ENCODE measurements at places on chromosomes 4 and X. TPM values are rescaled to one million over a fixed set of nuclear protein-coding genes. Genes with fewer than 3 reads are reported as not detected.

GRCh38 chrX:34560180-34560579, 96.9 kb downstream of the TMEM47 start:
- DNase-seq, result no peak

The HDX gene
- total RNA-seq, result 2.5 TPM

The DMRTC1B gene
- not detected for total RNA-seq

DNA sequence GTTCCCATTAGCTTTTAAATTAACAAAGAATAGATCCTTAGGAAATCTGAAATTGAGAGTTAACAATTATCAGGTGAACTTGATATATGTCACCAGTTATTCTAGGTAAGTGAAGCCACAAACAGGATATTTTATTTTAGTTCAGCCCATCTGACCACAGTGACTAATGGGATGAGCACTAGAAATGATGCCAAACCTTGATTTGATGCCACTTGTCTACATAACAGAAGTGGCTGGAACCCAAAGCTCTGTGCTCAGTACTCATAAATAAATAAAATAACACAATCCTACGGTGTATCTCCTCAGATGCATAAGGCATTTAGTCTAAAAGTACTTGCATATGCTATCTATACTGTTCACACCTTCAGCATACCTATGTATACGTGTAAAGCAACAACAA, 12.2 kb downstream of the SLITRK4 start:
- DNase-seq, result no peak

- DNase-seq, result no peak
Observed at GRCh38 chrX:46202733-46203514, 342.3 kb downstream of the ZNF674 start.

DNA sequence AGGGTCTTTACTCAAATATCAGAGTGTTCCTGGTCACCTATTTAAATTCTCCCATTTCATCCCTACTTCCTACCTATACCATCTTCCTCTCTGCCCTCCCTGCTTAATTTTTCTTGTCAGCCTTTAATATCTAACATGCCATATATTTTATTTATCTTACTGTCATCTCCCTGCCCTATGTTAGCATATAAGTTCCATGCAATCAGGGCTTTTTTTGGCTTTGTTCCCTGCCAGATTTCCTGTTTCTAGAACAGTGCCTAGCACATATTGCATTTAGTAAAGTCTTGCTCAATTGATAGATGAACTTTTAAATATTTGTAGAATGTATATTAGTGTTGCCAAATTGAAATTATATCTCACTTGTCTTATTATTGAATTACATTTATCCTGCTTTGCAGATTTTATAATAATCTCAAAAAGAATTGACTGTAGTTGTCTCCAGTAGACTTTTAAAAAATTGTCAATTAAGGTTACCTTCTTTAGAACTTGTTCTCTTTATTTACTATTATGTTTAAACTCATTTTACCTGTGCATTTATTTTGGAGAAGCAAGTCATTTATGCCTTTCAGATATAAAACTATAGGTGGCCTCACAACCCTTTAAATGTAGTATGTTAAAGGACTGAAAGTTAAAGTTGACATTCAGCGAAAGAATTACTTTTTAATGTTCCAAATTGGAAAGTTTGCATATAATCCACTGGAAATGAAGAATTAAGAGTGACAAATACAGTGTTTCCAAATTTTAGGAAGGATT, 108.2 kb upstream of the BMPR1B start:
- no peak for DNase-seq

The NAP1L3 gene
- 3.4 TPM for total RNA-seq

DNA sequence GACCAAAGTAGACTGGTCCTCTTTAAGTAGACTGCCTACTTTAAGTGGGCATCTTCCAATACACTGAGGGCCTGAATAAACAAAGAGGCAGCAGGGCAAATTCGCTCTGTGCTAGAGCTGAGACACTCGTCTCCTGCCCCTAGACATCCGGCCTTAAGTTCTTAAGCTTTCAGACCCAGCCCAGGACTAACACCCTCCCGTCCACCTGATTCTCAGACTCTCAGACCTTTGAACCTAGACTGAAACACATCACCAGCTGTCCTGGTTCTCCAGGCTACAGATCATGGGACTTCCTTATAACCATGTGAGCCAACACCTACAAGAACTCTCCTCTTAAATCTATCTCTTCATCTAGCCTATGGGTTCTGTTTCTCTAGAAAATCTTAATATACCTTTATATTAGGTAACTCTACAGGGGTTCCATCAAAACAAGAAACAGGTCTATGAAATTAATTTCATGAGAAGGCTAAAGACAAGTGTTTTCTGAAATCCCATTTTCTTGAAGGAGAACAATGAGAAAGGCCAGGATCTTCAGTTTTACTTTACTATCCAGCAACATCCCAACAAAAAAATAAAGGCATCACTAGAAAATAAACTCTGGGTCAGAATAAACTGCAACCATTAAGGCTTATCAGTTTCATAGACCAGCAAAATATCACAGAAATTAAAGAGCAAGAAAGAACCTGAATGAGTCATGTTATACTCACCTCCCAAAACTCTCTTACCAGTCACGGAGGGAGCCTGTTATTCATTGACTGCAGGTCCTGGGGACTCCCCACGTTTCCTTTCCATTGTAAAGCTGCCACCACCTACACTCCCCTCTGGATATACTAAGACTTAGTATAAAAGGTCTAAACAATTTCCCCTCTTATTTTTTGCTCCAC, 14.8 kb downstream of the ADGRA3 start:
- no peak for DNase-seq

- no peak for DNase-seq
Observed at GRCh38 chr4:173227756-173228155, 59.1 kb downstream of the GALNT7 start.

DNA sequence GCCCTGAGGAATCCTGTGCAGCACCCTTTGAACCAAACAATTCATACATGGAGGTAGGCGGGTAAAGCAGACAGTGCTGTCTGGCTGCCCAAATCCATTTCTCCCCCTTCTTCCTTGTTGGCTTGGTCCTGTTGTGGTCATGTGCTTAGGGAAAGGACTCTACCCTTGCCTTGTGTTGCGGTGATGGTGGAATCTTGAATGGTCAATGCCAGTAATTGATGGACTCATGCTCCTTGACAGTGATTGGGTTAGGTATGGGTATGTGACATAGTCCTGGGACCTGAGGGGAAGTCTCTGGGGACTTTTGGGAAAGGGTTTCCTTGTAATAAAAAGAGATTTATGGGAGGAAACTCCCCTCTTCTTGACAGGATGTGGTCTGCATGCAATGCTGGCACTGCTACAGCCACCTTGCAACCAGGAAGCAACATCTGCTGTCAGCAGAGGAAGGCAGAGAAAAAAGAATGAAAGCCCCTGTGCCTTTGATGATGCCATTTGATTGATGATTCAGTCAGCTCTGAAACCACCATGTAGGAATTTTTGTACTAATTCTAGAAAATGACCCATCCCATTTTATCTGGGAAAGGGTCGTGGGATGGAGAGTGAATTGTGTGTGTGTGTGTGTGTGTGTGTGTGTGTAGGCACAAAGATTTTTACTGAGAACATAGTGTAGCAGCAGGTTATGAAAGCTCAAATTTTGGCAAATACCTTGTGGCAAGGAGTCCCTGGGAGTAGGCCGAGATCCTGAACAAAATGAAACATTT, 30.0 kb upstream of the HUWE1 start:
- no peak for DNase-seq

DNA sequence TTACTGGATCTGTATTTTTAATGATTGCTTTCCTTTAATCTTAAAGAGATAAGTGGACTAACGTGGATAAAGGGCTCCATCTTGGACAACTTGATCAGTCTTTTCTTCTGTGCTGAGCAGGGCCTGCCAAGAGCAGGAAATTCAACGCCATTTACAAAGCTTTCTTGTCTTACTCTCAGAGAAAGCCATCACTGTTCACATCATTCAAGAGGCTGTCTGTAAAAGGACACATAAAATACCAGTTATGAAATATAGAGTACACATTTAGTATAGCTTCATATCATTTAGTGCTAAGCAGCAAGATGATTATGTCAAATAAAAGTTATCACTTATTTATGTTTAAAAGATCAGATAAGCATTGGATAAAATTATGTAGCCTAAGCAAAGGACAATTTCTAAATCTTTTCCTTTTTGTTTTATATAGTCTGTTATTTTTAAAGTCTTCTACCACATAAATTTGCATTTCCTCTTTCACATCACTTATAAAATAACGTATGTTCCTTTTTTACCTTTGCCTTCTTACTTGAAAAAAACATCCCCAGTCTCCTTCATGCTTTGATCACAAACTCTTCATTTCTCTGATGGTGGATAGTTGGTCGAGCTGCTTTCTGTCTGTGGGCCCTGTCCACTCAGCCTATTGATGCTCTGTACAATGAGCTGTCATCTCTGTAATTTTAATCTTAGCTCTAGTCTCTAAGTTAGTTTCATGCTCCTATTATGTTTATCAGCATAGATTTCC, 2.1 kb upstream of the CCNG2 start:
- no peak for DNase-seq

- DNase-seq, result no peak
Observed at GRCh38 chrX:110228453-110228852, 89.4 kb downstream of the AMMECR1 start.

GRCh38 chrX:147847999-147848398, 63.7 kb upstream of the FMR1 start:
- DNase-seq, result no peak

The TLR3 gene
- total RNA-seq, result 3.2 TPM

Data from heart right ventricle (tissue), 16 donors.